ENCODE measurements at places on chromosomes 16 and 17. TPM values are rescaled to one million over a fixed set of nuclear protein-coding genes. Genes with fewer than 3 reads are reported as not detected.

TERB1 gene
- total RNA-seq = not detected

ARHGAP44 gene
- total RNA-seq = 0.74 TPM

CDR2L gene
- 15.8 TPM for total RNA-seq

TMEM238L gene
- not detected for total RNA-seq

CHST4 gene
- under 0.01 TPM for total RNA-seq

C16orf54 gene
- not detected for total RNA-seq

TNFSF12 gene
- total RNA-seq = 21.4 TPM

DNAJA2 gene
- total RNA-seq = 34.3 TPM

BCL6B gene
- 1.0 TPM for total RNA-seq

SSTR5 gene
- not detected for total RNA-seq

CCL3 gene
- not detected for total RNA-seq

BCL7C gene
- total RNA-seq = 85.0 TPM

CCDC200 gene
- total RNA-seq = not detected

CLEC19A gene
- not detected for total RNA-seq

TP53TG3C gene
- total RNA-seq = not detected

LLGL2 gene
- 0.30 TPM for total RNA-seq

TRPV2 gene
- 38.3 TPM for total RNA-seq

TEX19 gene
- total RNA-seq = not detected

RNF157 gene
- 2.5 TPM for total RNA-seq

MAF gene
- total RNA-seq = 0.89 TPM

FA2H gene
- not detected for total RNA-seq

NOMO2 gene
- total RNA-seq = 83.6 TPM

CDH8 gene
- total RNA-seq = not detected

MRPL58 gene
- 95.0 TPM for total RNA-seq

SPATA22 gene
- not detected for total RNA-seq

TAC4 gene
- not detected for total RNA-seq

HAGH gene
- total RNA-seq = 62.4 TPM

ITGB4 gene
- under 0.01 TPM for total RNA-seq

TRIM25 gene
- 23.2 TPM for total RNA-seq

HLF gene
- 0.15 TPM for total RNA-seq

OTOA gene
- 0.17 TPM for total RNA-seq

SPN gene
- total RNA-seq = not detected

METRN gene
- total RNA-seq = 68.7 TPM

HBQ1 gene
- total RNA-seq = 1.2 TPM

HOXB1 gene
- not detected for total RNA-seq

GPR179 gene
- total RNA-seq = not detected

MBTPS1 gene
- 61.2 TPM for total RNA-seq
